ENCODE measurements at places on chromosomes 2 and 18.
A peak's percentile ranks its signal among the peaks of the same experiment; 100 is the strongest.

GRCh38 chr2:217270485-217271121, 410.7 kb upstream of the TNP1 start:
- no peak for DNase-seq

- no peak for DNase-seq
Measured at GRCh38 chr2:68889500-68889899, 18.3 kb upstream of the BMP10 start.

DNA sequence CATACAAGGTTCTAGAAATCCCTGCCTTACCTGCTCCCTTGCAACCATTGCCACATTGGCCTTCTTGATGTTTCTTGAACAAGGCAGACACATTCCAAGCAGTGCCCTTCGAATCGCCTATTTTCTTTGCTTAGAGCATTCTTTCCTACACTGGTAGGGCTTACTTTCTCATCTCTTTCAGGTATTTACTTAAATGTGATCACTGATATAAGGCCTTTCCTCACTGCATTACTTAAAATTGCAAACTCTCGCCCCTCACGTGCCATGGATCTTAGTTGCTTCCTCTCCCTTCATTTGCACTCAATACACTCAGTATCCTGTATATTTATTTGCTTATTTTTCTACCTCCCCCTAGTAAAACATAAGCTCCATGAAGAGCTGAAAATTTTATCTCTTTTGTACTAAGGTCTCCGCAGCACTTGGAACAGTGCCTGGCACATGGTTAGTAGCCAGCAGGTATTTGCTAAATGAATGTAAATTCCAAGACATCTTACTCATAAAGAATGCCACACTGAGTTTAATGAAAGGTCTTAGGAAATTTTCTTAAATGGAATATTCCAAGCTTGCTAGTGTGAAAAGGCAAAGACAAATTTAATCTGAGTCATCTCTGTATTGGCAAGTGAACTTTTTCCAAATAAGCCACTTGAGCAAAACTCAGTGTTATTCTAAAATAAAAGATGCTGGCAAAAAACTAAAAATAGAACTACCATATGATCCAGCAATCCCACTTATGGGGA, 42.4 kb upstream of the FIGN start:
- DNase-seq: no peak

DNA sequence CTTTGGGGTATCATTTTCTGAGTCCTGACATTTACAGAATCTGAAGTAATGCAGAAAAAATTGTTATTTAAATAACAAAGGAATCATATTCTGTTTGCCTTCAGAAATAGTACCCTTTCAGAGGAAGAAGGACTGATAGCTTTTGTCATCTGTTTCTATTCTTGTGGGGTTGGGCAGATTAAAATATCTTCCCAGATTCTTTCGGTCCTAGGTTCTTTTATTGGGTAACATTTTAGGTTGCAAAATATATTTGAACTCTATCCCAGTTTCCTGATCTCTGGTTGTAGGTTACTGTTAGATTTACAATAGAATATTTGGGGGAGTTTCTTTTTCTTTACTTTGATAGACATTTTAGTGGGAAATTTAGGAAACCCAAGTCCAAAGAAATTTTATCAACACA, 550.5 kb downstream of the SPAG16 start:
- DNase-seq: no peak

DNA sequence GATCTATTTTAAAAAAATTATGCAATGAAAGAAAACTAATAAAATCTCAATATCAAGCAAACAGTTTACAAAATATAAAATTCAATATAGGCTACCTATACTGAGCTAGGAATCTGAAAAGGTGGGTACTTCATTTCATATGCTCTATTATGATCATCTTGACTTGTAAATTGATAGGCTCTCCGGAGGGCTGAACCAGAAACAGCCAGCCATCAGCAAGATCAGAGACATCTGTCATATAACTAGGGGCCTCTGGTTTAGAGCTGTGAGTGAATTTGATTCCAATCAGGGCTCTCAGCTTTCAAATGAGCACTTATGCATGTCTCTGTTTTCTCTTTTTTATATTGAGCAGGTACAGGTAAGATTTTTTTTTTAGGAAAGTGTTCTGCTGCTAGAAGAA, 114.2 kb downstream of the SPHKAP start:
- no peak for DNase-seq

- no peak for DNase-seq
Measured at GRCh38 chr2:11861044-11861443, 114.6 kb downstream of the LPIN1 start.

- no peak for DNase-seq
Measured at GRCh38 chr18:45122506-45122905, 441.8 kb downstream of the SETBP1 start.

DNA sequence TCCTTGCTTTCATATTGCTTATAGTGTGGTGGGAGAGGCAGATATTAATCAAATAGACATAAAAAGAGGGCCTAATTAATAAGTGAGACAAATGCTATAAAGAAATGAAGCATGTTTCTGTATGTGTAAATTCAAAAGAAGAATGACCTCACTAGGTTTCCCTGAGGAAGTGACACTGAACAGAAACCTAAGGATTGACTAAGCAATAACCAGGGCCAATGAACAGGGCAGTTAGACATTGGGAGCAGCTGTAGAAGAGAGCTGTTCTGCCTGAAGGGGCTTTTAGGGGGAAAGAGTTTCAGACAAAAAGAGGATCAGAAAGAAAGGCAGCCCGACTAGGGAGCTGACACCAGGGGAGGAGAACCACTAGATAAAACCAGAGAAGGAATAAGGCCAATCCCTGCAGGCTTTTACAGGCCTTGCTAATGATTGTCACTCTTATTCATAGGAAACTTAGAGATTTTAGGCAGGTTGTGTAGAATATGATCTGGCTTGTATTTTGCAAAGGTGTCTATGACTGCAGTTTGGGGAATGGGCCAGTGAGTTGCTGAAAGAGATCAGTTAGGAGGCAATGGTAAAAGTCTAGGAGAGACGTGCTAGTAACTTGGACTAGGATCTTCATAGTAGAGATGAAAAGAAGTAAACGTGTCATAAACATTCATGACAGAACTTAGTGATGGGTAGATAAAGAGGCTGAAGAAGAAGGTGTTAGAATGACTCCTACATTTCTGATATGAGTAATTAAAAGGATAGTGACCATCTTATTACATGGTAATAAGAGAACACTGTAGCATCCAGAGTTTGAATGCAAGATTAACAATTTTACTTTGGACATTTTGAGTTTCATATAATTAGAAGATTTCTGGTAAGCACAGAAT, 26.8 kb upstream of the NABP1 start:
- DNase-seq: no peak

DNA sequence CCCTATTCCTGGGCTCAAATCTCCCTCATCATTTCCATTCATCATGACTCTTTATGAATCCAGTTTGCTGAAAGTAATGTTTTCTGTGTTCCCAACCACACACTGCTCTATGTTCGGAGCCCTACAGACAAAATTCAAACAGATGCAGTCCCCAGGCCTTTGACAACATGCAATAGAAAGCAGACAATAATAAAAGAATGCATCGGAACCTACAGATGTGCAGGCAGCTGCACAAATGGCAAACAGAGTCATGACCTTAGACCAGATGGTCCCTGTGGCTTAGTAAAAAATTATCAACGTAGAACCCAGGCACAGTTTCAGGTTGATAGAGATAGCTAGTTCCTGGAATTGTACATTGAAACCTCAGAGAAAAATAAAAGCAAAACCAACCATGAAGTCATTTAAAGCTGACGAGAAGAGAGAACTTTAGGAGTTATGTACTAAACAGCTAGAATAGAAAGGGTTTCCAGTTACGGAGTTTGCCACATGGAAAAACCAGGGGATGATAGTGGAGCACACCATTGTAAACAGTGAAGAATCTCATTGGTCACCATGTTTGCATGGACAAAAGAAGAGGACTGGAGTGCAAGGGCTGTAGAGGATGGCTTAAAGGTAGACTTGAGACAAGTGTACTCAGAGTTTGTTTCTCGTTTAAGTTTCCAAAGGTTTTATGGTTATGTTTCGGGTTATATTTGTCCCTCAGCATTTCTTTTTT, 23.2 kb upstream of the ACVR1 start:
- no peak for DNase-seq

- no peak for DNase-seq
Measured at GRCh38 chr2:236579746-236580315, 10.2 kb downstream of the ACKR3 start.

DNA sequence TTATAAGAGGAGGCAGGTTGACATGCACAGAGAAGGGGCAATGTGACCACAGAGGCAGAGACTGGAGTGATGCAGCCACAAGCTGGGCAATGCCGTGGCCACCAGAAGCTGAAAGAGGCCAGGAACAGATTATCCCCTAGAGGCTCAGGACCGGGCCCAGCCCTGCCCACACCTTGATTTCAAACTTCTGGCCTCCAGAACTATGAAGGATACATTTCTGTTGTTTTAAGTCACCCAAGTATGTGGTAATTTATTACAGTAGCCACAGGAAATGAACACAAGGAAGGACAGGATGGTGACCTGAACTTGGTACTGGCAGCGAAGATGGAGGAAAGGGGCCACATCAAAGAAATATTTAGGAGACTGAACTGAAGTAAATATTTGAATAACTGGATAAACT, 66.8 kb upstream of the RIOK3 start:
- no peak for DNase-seq

DNA sequence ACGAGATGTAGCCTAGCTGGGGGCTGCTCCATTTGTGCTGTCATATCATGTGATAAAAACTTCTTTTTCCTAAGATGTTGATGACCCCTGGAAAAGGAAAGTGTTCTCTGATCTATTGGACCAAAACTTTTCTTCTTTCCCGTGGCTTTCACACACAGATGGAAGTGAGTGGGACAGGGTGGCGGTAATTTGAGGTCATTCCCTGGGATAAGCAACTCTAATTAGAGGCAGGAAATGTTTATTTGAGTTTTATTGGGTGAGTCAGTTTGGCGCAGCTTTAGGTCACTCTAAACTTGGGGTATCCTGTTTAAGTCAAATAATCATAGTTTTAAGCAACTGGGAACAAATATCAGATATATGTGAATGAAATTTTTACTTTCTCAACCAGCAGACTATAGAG, 221.0 kb upstream of the EPAS1 start:
- no peak for DNase-seq

DNA sequence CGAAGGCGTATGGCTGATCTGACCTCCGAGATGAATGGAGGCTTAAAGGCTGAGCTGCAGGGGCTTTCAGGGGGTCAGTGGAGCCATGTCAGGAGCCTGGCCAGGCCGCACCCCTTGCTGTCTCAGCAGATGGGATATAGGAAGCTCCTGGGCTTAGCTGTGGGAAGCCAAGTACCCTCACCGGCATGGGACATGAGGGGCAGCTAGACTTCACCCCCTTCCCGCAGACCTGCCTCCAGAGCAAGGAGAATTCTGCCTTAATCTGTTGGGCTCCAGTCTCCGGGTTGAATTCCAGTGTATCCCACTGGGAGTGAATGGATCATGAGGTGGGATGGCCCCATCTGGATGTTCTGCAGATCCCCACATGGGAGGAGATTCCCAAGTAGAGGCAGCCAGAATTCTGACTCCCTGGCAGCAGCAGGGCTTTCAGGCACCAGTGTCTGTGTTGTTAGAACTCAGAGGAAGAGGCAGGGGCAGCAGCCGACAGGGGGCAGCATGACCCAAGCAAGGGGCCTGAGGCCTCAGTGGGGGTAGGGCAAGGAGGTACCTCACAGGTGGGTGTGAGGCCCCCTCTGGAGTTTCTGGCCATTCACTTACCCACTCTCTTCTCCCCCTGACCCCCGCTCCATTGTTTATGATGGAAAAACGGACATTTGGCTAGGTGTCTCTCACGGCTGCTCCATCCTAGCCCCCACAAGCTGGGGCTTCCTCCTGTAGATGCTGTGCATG, 19.1 kb downstream of the CAPG start:
- DNase-seq: peak; percentile 6

GRCh38 chr18:34626404-34627136, 83.5 kb upstream of the DTNA start:
- DNase-seq: peak; percentile 2

DNA sequence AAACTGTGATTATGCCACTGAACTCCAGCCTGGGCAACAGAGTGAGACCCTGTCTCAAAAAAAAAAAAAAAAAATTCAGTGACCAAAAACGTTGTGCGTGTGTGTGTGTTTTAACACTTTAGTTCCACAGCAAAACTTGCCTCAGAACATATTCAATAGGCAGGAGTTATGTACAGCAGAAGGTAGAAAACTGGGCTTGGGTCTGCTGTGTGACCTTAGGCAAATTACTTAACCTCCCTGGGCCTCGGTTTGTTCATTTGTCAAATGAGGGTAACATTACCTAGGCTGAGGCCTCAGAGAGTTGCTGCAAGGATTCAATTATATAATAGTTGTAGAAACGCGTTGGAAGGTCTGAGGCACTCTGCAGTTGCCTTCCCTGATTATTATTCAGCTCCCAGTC, 10.3 kb upstream of the SCG2 start:
- no peak for DNase-seq

GRCh38 chr2:17912266-17912691, 33.8 kb downstream of the KCNS3 start:
- DNase-seq: no peak

DNA sequence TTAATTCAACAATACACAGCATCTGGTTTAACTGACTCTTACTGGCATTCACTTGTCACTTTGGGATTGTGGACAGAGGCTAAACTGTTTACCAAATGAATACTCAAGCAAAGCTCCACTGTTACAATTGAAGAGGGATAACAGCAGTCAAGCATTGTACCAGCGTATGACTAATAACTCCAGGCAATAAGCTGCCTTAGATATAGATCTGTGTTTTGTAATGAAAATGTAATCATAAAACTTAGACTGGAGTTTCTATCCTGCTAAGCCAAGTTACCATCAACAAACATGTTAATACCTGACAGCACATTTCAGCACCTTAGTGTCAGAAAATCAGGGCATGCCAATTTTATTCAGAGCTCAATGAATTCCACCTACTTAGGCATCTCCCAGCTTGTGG, 889.5 kb downstream of the EPHA4 start:
- no peak for DNase-seq

DNA sequence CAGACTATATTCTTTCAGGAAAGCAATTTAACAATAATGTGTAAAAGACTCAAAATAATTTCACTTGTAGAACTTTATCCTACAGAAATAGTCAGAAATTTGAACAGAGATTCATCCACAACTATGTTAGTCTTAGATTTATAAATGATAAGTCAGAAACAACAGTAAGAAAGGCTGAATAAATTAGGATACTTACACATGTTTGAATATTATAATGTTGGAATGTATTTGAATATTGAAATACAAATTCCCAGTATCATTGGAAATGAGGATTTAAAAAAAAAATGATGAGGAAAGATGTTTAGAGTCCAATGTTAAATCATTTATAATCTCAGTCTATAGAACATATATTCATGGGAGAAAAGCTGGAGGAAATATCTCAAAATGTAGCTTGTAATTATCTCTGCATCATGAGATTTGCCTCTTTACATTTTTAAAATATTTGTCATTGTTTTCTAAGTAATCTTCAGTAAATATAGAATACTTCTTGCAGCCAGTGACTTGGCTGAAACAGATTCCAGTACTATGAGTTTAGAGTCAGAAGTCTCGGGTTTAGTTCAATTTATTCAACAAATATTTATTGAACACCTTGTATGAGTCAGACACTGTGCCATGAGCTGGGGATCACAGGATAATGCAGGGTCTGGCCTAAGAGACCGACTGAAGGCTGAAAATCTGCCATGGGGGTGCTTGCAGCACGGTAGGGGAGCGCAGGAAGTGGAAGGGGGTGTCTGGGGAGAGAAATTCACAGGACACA, 32.3 kb downstream of the CXCR4 start:
- DNase-seq: no peak

GRCh38 chr2:111982822-111983221, 72.2 kb upstream of the TMEM87B start:
- no peak for DNase-seq

Data from NCI-H146 (cell line).